ENCODE measurements at places on chromosomes 2 and 18. TPM values are rescaled to one million over a fixed set of nuclear protein-coding genes. Genes with fewer than 3 reads are reported as not detected.
A peak's percentile ranks its signal among the peaks of the same experiment; 100 is the strongest.

QPCT gene
- total RNA-seq: 5.2 TPM

RNU2-63P gene
- total RNA-seq: not detected

SPP2 gene
- total RNA-seq: not detected

SERPINB2 gene
- total RNA-seq: 0.14 TPM

ASPRV1 gene
- 1.2 TPM for total RNA-seq

- H3K27me3 ChIP-seq: no peaks in the 10 kb centered on the region
- no peaks in the 10 kb centered on the region for H3K36me3 ChIP-seq
- DNase-seq: no peak
- peak overlapping the region; percentile 43 for H3K27ac ChIP-seq
- peak overlapping the region; percentile 30 for H3K4me3 ChIP-seq
- peaks cover 6% of the 10 kb centered on the region for H3K4me1 ChIP-seq
These were observed 206.1 kb downstream of the ZNF407 start for GRCh38 chr18:74803769-74804168.

DNA sequence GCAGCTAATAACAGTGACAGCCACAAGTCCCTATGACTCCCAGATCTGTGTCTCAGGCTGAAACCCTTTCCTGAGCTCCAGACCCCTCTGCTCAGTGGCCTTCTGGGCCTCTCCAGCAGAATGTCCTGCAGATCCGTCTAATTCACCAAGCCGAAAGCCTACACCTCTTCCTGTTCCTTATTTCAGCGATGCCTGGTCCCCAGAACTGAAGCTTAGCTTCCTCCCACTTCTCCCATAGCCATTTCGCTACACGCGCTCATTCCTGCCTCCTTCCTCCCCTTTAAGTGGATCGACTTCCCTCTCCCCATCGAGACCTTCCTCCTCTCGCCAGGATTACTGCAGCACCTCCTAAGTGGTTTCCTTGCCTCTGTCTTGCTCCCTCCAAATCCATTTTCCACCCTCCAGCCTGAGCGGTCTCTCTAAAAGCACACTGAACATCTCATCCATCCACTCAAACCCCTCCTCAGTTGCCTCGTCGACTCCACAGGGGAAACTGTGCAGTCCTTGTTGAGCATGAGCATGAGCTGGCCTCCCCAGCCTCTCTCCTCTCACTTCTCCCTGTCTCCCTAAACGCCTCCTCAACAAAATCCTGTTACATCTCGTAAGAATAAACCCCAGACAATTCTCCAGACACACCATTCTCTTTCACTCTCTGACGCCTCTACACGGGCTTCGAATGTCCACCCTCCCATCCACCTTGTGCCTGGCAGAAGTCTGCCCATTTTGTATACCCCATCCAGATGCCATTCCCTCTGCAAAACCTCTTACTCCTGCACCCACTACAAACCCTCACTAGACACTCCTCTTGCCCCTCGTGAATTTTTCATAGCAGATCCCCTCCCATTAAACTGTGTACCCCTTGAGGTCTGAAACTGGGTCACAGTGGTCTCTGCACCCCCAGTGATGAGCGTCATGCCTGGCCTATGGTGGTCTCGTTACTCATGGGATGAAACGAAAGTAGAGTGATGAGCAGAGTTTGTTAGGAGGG lies 232.6 kb downstream of the ATAD2B start:
- no peak overlapping the region for H3K4me3 ChIP-seq
- DNase-seq: no peak
- no peaks in the 10 kb centered on the region for H3K27me3 ChIP-seq
- no peaks in the 10 kb centered on the region for H3K4me1 ChIP-seq
- no peak overlapping the region for H3K27ac ChIP-seq

DNA sequence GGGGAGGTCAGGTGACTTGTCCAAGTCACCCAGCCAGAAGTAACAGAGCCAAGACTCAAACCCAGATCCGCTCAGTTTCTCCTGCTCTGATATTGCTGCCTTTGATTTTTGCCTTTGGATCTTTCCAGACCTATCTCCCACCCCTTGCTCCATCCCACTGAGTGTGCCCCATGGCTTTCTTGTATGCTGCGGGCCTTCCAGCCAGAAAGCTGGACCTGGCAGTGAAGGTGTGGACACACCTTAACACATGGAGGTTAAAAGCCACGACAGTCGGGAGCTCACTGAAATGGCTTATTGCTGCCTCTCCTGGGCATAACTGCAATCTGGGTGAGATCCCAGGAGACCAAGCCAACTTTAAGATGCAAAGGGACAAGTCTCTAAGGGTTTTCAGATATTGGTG lies 86.7 kb downstream of the LONRF2 start:
- no peak overlapping the region for H3K4me3 ChIP-seq
- DNase-seq: no peak
- H3K36me3 ChIP-seq: no peaks in the 10 kb centered on the region
- H3K27ac ChIP-seq: no peak overlapping the region

- peaks cover 45% of the 10 kb centered on the region for H3K36me3 ChIP-seq
- no peak overlapping the region for H3K4me3 ChIP-seq
- peaks cover 25% of the 10 kb centered on the region for H3K4me1 ChIP-seq
- no peaks in the 10 kb centered on the region for H3K27me3 ChIP-seq
These were observed 16.6 kb downstream of the SERTAD2 start for GRCh38 chr2:64637000-64637635.

DNA sequence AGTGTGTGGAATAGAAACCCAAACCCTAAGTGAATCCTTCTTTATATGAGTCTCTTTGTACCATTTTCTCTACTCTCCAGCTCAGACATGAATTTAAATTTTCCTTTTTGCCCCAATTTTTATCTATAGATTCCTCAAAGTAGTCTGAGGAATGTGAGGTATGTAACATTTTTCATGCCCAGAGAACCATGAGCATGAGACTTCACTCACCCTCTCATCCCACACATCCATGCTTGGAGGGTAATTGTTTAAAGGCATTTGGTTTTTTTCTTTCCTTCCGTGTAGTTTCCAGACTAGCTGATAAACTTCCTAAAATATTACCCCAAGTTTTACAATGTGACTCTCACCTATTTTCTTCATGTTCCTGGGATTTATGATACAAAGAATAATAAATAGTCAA lies 2056.8 kb upstream of the CELF4 start:
- no peak overlapping the region for H3K27ac ChIP-seq
- no peaks in the 10 kb centered on the region for H3K27me3 ChIP-seq
- no peak overlapping the region for H3K4me3 ChIP-seq
- no peaks in the 10 kb centered on the region for H3K4me1 ChIP-seq
- no peaks in the 10 kb centered on the region for H3K36me3 ChIP-seq

DNA sequence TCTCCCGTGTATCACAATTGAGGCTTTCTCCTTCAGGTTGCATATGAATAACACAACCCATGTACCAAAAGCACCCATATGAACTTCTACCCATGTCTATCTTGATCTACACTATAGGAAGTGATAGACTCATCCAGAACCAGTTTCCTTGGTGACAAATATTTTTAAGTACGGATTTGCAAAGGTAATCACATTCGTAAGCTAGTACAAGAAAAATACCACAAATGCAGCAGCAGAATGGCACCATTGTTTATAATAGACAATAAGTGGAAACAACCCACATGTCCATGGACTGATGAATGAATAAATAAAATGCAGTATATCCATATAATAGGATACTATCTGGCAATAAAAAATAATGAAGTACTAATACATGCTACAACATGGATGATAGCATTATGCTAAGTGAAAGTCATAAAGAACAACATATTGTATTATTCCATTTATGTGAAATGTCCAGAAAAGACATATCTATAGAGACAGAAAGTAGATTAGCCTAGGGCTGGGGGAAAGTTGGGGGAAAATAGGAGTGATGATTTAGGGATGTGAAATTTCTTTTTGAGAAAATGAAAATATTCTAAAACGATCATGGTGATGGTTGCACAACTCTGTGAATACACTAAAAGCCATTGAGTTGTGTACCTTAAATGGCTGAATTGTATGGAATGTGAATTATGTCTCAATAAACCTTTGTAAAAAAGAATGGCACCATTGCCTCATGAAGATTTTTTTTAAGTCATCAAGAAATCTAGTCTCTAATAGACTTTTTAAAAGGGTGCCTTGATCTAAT lies 3.4 kb upstream of the CCDC88A start:
- no peaks in the 10 kb centered on the region for H3K36me3 ChIP-seq
- H3K27me3 ChIP-seq: no peaks in the 10 kb centered on the region

- no peak overlapping the region for H3K4me3 ChIP-seq
- peaks cover 10% of the 10 kb centered on the region for H3K27me3 ChIP-seq
- H3K4me1 ChIP-seq: no peaks in the 10 kb centered on the region
- no peaks in the 10 kb centered on the region for H3K36me3 ChIP-seq
These were observed 27.2 kb upstream of the SATB2 start for GRCh38 chr2:199484927-199485326.

- no peak for DNase-seq
- no peak overlapping the region for H3K27ac ChIP-seq
- no peaks in the 10 kb centered on the region for H3K27me3 ChIP-seq
- no peak overlapping the region for H3K4me3 ChIP-seq
- H3K36me3 ChIP-seq: no peaks in the 10 kb centered on the region
These were observed 21.3 kb upstream of the TAF1B start for GRCh38 chr2:9821805-9822445.

DNA sequence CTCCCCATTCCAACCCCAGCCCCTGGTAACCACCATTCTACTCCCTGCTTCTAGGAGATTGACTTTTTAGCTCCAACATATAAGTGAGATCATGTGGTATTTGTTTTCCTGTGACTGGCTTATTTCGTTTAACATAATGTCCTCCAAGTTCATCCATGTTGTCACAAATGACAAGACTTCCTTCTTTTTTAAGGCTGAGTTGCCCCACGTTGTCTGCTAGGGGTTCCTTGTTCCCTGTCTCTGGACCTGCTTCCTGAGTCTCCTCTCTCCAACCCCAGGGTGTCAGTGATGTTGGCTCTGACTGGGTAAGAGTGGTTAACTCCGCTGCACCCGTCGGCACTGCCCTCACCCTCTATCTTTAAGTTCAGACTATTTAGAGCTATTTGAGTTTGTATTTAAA lies 175.2 kb downstream of the SH3RF3 start:
- H3K27me3 ChIP-seq: no peaks in the 10 kb centered on the region
- peaks cover 16% of the 10 kb centered on the region for H3K4me1 ChIP-seq
- no peak overlapping the region for H3K27ac ChIP-seq
- H3K36me3 ChIP-seq: no peaks in the 10 kb centered on the region
- no peak overlapping the region for H3K4me3 ChIP-seq
- DNase-seq: no peak

GRCh38 chr18:56575819-56576663 lies 62.4 kb downstream of the TXNL1 start:
- no peak for DNase-seq
- H3K4me3 ChIP-seq: no peak overlapping the region
- peak overlapping the region; percentile 82 for H3K27ac ChIP-seq
- peaks cover 37% of the 10 kb centered on the region for H3K4me1 ChIP-seq
- H3K36me3 ChIP-seq: no peaks in the 10 kb centered on the region
- no peaks in the 10 kb centered on the region for H3K27me3 ChIP-seq

GRCh38 chr2:175251425-175252041 lies 70.0 kb upstream of the ATP5MC3 start:
- H3K27me3 ChIP-seq: peaks cover 17% of the 10 kb centered on the region
- DNase-seq: no peak
- no peaks in the 10 kb centered on the region for H3K36me3 ChIP-seq
- H3K4me3 ChIP-seq: no peak overlapping the region
- no peak overlapping the region for H3K27ac ChIP-seq
